NCI-H2171 (cell line): ENCODE measurements at places on chromosomes 2 and 18.

DNA sequence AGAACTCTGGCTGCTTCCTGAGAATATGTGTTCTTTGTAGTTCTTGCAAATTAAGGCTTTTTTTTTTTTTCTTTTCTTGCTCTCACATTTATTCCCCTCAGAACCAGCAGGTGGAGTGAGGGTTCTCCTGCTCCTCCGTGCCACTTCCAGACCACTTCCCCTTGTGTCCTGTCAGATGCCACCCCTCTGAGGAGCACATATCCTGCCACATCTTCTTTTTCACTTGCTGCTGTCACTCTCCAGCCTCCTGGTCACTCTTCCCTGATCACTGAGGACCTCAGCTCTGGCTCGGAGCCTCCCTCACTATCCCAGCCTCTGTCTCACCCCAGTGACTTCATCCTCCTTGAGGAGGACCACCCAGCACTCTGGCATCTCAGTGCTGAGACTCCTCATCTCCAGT, 100.5 kb downstream of the TACR1 start:
- peak; percentile 10 for DNase-seq

DNA sequence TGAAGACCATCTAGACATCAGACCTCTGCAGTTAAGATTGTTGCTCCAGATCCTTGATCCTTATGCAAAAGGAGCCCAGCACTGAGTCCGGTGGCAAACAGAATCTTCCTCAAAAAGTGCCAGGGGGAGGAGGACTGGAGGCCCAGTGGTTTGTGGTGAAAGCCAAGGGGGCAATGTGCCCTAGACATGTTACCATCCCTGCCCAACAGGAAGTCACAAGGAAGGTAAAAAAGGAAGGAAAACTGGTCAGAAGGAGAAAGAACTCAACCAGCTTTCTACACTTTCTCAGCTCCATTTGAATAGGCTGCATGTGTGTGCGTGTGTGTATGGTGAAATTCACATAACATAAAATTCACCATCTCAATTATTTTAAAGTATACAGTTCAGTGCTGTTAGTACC, 25.0 kb upstream of the KDM3A start:
- DNase-seq = no peak

- DNase-seq = no peak
Measured at GRCh38 chr2:99139003-99139402, 2.5 kb upstream of the C2orf15 start.

GRCh38 chr2:219344751-219345430, 12.3 kb upstream of the RESP18 start:
- DNase-seq = peak; percentile 48

- DNase-seq = no peak
Measured at GRCh38 chr2:141517852-141518421, 612.9 kb downstream of the LRP1B start.

DNA sequence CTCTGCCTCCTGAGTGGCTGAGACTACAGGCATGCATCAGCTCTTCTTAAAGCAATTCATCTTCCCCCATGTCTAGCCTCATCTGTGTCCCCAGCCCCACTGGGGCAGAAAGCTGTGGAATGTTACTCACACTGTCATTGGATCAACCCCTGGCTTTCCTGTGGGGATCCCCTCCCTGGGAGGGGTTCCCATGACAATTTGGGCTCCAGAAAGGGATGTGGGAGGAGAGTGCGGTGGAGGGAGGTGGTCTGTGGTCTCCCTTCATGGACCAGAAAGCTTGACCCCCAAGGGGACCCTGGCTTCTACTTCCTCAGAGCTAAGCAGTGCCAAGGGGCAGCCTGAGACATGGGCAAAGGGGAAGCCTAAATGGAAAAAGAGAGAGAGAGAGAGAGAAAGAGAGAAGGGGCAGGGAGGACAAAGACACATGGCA, 1.3 kb downstream of the NGEF start:
- no peak for DNase-seq

GRCh38 chr18:67081482-67082211, 434.9 kb downstream of the DSEL start:
- DNase-seq = no peak

GRCh38 chr18:14747513-14748474, at the start of gene ANKRD30B:
Gene ANKRD30B, plus strand, starts transcription at chr18:14748172. Its CDS starts 248 bp downstream, at chr18:14748420.
- no peak for DNase-seq

GRCh38 chr18:80154293-80154692, 45.2 kb downstream of the ADNP2 start:
- no peak for DNase-seq

GRCh38 chr18:25141399-25141798, 210.6 kb downstream of the ZNF521 start:
- DNase-seq = no peak

DNA sequence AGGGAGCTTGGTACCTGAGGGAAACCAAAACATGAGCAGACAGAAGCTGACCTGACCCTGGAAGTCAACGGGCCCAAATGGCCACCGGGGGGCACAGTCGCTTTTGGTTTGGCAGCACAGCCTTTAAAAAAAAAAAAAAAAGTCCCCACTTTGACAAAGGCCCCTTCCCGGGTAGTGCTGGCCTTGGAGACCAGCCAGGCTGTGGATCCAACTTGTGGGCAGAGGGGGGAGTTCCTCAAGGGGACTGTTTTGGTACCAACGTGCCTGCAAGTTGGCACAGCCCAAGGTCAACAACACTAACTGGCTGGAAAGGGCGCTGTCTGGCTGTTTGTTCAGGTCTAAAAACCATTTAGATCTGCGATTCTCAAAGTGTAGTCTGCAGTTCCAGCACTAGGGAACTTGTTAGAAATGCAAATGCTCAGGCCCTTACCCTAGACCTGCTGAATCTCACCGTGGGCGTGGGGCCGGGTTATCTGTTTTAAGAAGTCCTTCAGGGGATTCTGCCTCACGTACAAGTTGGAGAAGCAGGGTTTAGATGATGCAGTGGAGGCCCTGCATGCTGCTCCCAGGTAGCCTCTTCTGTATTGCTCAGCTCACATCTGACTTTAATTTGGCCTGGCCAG, 83.0 kb downstream of the LPIN1 start:
- DNase-seq = peak; percentile 73

DNA sequence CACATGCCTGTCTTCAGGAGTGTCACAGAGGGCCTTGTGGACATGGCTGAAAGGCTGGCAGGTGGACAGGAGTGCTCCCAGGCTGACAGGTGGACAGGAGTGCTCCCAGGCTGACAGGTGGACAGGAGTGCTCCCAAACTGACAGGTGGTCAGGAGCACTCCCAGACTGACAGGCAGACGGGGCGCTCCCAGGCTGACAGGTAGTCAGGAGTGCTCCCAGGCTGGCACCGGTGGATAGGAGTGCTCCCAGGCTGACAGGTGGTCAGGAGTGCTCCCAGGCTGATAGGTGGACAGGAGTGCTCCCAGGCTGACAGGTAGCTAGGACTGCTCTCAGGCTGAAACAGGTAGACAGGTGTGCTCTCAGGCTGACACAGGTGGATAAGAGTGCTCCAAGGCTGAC, 16.6 kb downstream of the ANO7 start:
- no peak for DNase-seq

DNA sequence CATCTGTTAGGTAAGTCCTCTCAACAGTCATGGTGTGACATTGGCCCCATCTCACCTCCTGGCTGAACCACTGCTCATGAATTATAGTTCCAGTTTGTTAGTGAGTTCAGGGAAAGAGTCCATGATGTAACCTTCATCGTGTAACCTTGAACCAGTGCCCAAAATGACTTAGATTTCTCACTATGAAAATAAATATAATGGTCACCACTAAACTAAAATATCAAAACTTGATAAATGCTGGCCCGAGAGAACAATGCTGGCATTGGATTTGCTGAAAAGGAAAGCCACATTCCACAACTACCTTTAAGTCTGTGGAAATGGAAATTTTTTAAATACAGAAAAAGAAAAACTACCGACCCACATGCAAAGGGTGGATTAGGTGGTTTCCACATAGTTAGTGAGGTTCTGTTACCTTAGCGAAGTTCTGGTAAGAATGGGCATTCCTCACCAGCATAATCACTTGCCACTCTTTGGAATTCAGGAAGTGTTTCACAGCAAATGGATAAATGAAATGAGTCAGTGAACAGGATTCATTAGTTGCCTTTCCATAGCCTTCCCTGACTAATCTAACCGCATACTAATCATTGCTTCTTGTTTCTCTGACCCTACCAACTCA, 133.9 kb upstream of the CTAGE1 start:
- no peak for DNase-seq

DNA sequence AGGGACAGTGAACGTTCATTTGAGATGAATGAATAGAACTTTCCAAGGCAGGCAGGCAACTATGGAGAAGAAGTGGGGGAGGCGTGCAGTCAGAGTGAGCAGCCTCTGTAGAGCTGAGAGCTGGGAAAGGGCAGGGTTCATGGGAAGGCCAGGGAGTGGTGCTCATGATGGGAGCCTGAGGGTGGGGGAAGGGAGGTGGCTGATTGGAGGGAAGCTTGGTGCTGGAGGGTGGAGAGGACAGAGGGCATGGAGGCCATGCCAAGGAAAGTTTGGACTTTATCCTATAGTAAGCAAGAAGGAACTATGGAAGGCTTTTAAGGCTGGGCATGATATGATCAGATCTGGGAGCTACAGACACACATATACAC, 47.6 kb upstream of the LGALSL start:
- DNase-seq = no peak

DNA sequence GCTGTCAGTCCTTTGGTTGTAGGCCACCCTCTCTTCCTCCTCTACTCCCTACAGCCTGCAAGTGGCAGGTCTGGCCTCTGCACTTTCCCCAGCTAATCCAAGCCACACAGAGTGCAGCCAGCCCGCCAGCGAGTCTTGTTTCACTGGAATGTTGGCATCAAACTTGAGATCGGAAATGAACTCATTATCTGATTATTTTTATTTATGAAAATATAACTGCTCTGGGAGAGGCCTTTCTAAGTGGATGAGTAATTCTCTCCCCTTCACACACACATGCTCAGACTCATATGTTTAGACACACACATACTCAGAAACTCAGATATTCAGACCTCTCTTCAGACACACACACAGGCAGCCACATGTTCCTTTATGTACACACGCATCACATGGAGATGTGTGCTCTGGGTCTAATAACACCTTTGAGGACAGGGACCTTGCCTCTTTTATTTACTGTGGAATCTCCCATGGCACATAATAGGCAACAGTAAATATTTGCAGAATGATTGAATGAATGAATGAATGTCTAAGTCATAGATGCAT, 151.3 kb downstream of the ZFP36L2 start:
- DNase-seq = no peak

DNA sequence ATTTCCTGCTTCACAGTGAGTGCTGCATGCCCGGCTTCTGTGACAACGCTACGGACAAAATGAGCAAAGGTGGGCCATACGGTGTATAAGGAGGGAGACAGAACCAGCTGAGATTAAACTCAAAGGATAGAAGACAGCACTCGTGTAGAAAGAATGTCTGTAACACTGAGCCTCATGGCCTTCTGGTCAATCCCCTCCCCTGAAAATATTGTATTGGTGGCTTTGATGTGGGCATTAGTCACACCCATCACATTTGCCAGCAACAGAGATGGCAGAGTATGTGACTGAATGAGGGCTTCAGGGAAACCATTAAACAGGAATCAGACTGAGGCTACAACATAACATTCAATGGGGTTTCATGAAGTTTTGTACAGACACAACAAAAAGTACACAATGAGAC, 287.8 kb upstream of the CCDC68 start:
- no peak for DNase-seq

DNA sequence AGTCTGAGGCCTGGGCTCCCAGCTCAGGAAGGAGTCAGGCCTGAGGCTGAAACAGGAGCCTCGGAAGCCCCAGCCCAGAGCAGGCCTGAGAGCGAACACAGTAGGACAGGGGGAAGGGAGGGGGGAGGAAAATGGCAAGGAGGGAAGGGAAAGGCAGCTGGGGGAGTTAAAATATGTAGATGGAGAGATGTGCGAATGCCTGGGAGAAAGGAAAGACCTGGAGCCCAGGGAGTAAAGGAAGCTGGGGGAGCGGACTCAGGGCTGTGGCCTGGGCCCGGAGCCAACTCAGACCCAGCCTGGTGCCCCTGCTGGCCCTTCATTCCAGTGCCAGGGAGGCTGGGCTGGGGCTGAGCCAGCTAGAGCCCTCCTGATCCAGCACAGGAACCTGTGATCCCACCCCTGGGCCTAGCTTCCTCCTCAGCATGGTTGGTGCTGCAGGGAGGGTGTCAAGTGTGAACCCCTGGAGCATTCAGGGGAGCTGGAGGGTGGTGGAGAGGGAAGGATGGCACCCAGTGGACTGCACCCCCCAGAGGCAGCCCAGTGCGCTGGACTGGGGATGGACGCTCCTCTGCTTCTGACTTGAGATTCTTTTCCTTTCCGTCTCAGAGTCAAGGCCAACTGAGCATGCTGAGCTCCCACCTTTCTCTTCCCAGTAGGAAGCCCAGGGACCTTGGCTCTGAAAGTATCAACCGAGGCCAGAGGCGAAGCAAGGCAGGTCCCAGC, 46.3 kb downstream of the EMX1 start:
- DNase-seq = no peak

GRCh38 chr2:135882415-135882814, 6.2 kb upstream of the MCM6 start:
- DNase-seq = no peak

DNA sequence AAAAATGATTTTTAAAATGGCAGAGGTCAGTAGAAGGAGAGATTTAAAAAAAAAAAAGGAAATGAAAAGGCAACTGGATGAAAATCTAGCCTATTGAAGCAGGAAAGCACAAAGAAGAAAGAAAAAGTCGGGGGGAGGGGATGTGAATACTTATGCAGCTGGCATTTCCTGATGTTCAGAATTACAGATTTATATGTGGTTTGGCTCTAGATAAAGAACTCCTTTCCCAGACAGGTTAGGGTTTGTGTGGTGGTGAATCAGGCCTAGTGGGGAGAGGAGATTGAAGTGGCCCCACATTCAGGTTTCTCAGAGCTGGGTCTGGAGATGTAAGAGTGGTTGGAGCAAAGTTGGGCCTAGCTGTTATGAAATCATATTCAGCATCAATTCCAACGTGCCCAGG, 394.4 kb downstream of the FIGN start:
- no peak for DNase-seq

DNA sequence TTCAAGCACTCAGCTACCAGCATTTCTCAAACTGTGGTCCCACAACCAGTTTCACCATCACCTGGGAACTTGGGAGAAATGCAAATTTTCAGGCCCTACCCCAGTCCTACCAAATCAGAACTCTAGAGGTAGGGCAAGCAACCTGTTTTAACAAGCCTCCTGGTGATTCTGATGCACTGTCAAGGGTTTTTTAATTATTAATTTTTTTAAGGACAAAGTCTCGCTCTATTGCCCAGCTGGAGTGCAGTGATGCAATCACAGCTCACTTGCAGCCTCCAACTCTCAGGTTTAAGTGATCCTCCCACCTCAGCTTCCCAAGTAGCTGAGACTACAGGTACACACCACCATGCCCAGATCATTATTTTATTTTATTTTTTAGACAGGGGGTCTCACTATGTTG, 7.8 kb downstream of the ACMSD start:
- no peak for DNase-seq

GRCh38 chr2:118246079-118246478, 157.8 kb downstream of the INSIG2 start:
- no peak for DNase-seq

- no peak for DNase-seq
Measured at GRCh38 chr2:178296394-178297090, 102.2 kb downstream of the OSBPL6 start.
